ENCODE measurements at places on chromosomes 6 and 20.
A peak's percentile ranks its signal among the peaks of the same experiment; 100 is the strongest.

DNA sequence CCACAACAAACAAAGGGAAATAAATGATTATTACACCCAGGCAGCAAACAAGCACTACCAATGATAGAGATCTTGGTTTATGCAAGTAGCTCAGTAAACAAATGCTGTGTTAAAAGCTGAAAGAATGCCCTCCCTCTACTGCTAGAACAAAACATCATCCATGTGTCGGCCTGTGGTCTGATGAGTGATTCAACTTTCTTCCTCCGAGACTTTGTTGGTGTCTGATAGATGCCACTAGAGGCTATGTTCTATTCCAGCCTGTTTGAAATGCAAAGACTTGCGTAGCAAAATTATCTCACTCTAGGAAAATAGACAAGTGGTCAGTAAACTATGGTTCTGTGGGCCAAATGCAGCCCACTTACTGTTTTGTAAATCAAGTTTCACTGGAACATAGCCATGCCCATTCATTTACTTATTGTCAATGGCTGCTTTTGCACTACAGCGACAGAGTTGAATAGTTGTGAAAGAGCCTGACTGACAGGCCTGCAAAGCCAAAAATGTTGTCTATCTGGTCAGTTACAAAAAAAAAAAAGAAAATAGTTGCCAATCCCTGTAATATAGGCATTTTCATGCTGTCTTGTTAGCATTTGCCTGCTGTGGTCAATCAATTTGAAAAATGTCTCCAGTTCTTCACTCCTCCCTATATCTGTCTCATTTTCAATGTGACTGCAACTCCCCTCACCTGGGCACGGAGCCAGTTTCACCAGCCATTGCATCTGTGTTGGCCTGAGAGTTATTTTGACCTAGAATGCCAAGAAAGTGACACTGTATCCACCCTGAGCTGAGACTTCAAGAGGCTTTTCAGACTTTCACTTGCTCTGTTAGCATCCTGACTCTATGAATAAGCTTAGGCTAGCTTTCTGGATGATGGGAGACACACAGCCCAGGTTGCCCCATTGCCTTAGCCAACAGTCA lies 544.6 kb upstream of the BTBD3 start:
- peak; percentile 30 for DNase-seq

DNA sequence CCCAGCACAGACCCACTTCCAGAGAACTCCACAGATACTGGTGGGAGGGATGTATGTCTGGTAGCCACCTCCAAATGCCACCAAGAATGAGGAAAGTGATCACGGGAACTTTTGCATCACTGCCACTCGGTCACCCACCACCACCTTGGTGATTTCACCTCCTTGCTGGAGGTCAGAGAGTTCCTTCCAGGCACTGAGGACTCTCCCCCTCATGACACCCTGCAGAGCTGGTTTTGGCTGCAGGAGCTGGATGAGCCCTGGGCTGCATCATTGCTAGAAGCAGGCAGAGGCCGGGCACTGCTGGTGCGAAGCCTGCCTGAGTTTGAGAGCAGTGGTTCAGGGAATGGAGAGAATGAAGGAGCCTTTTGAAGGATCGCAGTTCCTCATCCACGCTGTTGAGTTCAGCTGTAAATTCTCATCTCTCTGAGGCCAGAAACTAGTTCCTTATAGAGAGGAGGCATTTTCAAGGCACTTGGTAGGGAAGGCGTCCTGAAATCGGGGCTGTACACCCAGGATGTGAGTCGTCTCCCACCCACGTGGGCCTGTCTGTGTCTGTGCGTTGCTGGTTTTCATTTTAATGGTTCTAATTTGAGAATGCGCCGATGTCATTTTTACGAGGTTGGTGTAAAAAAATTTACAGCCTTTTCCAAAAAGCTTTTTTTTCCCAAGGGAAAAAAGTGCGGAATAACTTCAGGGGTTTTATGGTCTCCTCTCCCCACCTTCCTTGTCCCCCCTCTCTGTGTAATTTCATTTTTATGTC lies 25.0 kb downstream of the FOXP4 start:
- DNase-seq = no peak

DNA sequence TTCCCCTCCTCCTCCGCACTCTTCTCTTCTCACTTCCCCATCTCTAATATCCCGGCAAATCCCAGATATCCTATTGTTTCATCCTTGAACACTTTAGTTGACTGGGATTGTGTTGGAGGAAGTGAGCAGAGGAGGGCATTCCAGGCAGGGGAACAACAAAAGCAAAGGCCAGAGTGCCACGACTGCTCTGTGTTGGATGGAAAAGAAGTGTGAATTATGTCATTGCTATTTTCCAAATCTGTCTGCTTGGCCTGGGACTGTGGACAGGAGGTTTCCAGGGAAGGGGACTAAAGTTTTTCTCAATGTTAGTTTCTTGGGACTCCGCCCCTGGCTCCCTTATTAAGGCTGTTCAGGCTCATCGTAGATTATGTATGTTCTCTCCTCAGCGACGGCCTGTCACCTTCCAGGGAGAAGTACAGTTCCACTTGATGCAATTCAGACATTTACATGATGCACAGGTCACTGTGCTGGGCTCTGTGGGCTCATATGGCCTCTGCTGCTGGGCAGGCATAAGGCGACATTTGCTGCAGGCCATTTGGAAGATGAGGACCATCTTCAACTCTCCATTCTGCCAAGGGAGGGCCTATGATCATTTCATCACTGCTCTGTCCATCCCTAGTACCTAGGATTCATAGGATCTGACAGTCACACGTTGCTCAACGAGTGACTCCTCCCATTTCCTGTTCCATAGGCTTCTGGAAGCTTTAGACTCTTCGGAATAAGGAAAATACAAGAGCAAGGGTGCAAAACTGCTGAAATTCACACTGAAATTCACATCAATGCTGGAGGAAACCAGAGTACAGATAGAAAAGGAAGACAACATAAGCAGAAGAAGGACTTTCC lies 99.1 kb upstream of the KCNK16 start:
- DNase-seq = no peak

- DNase-seq = peak; percentile 26
These were observed 53.0 kb downstream of the ADAT2 start for GRCh38 chr6:143397227-143398222.

- no peak for DNase-seq
These were observed 10.4 kb upstream of the ZFAND3 start for GRCh38 chr6:37809197-37809543.

DNA sequence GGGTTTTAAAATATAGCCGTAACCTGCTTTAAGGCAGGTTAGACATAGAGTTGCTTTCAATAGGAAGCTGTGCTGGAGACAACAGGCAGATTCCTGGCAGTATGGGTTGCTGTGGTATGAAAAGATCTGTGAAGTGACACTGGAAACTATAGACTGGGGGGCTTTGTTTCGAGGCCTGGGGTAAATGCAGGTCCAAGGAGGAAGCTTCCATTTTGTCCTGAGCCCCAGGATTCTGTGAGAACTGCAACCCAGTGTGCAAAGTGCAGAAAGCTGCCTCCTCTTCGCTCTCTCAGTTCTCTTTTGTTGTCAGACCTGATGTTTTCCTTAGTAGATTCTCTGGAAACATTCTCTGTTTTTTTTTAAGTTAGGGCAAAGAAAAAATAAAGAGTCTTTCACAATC lies 86.9 kb downstream of the LYRM4 start:
- no peak for DNase-seq

GRCh38 chr6:47180633-47181032 lies 129.1 kb downstream of the TNFRSF21 start:
- DNase-seq = no peak

- DNase-seq = no peak
These were observed 137.8 kb downstream of the TTLL2 start for GRCh38 chr6:167462514-167463312.

GRCh38 chr20:17377231-17377630 lies 150.4 kb downstream of the PCSK2 start:
- DNase-seq = peak; percentile 76

GRCh38 chr6:144129469-144129868 lies 20.8 kb upstream of the STX11 start:
- DNase-seq = no peak

DNA sequence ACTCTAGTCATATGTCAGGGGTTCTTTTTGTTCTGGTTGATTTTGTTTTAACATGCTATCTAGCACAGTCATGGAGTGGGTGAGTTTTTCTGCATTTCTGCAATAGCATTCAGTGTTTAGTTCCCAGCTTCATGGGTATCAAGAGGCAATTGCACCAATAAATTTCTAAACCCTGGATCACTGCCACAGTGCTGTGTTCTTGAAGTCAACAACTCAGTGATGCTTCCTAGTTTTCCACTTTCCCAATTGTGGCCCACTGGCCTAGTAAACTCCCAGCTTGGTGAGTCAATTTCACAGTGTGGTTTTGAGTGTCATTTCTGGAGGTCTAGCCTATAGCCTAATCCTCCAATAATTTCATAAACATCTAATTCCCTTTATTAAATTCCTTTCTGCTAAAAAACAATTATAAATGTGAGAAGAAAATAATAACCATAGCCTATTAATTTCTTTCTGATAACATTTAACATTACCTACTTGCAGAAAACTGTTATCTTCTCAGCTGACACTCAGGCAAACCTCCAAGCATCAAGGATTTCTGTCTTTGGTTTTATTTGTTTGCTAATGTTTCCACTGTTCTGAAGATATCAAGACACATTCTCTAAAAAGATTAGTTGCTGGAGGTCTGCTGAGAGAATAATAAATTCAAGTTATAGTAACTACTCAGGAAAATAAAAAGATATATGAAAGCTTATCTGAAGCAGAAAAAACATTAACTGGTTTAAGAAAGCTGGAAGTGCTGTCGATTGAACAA lies 89.9 kb downstream of the PDE7B start:
- DNase-seq = no peak
